ENCODE measurements at places on chromosomes 1 and 21.

DNA sequence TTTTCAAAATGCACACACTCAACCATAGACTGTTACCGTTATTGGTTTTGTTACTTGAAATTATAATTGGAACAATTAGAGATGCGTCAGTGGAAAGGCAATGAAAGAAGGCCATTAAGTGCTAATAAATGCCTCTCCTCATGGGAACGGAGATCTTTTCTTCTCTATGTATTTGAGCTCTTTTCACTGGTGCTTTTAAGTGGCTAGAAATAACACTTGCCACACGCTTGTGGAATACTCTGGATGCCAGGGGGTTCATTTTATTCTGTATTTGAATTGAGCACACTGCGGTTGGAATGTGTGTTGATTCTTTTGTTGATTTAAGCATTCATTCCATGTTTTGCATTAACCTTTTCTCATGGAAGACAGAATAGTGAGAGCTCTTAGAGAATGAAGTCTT is 68.4 kb downstream of the DNM3 start:
- no peak for DNase-seq

DNA sequence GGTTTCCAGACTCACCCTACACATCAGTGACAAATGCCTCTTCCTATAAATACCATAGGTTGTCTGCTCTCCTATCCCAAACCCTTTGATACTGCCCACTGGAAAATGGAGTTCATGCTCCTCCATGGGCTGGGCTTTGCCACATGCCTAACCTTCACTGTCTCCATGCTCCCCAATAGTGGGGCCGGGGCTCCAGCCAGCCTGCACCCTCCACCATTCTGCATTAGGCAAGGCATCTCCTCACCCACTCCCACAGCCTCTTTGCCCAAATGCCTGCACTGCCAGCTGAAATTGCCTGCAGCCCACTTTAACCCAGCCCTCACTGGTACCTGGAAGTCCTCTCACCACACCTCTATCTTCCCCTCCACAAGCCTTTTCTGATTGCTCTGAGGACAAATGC is 18.2 kb upstream of the MPZL1 start:
- no peak for DNase-seq

- no peak for DNase-seq
Observed at GRCh38 chr1:11800756-11801433, 4.9 kb downstream of the MTHFR start.

- DNase-seq, result no peak
Observed at GRCh38 chr1:42152907-42153600, at the start of gene GUCA2B. Gene GUCA2B (plus strand): TSS chr1:42153410. CDS start chr1:42153451, 41 bp downstream.

- no peak for DNase-seq
Observed at GRCh38 chr1:18018366-18018765, 89.2 kb upstream of the IGSF21 start.

DNA sequence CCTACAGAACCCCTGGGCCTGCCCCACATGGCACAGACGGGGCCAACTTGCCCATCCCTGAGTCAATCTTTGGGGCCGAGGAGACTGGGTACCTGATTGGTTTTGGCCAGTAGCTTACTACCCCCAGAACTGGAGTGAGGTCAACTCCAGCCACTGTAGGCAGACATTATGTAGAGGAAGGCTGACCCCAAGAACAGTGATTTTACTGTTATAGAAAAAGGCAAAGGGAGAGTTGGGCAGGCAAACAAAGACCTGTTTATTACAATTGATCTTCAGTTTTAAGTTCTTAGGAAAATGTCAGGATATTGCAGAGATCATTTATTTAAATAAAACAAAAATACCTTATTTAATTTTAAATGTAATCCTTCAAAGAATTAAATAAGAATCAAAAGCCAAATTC is 653.8 kb downstream of the NPHP4 start:
- DNase-seq, result no peak

- DNase-seq, result peak; percentile 16
Observed at GRCh38 chr1:234699795-234700665, 90.1 kb upstream of the IRF2BP2 start.

- no peak for DNase-seq
Observed at GRCh38 chr1:9238550-9238949, 4.0 kb downstream of the H6PD start.

GRCh38 chr1:94160811-94161210 is 39.9 kb upstream of the ABCA4 start:
- no peak for DNase-seq

DNA sequence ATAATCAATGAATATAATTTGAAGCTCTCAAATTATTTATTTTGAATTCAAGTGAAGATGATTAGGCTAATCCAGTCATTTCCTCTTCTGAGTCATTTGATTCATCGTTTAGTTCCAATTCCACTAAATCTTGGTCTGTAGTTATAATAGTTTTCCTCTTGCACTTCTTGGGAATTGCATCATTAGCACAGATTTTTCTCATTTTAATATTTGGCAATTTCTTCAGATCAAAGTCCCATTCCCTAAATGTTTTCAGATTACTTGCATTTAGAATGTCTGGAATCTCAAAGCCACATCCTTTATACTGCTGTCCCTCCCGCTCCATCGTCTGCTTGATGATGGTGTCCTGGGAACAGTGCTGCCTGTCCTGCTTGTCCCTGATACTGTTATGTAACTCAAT is 43.5 kb downstream of the MAST2 start:
- DNase-seq, result no peak

GRCh38 chr1:231016966-231017365 is 23.1 kb downstream of the FAM89A start:
- DNase-seq, result no peak

DNA sequence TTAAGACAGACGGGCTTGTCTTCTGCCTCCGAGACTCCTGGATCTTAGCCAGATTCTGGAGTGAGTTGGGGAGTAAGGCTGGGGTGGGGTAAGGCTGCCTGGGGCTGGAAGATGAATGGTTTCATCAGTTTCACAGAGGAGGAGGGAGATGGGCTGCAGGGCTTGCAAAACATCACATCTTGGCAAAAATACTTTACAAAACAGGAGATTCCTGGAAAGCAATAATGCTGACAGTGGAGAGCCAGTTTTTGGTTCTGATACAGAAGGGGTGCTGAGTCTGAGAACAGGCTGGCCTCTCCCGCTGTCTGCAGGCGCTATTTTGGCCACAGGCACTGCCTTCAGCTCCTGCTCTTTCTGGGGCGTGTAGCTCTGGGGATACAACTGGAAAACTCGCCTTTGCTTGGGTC is 83.4 kb upstream of the KCNE2 start:
- no peak for DNase-seq

DNA sequence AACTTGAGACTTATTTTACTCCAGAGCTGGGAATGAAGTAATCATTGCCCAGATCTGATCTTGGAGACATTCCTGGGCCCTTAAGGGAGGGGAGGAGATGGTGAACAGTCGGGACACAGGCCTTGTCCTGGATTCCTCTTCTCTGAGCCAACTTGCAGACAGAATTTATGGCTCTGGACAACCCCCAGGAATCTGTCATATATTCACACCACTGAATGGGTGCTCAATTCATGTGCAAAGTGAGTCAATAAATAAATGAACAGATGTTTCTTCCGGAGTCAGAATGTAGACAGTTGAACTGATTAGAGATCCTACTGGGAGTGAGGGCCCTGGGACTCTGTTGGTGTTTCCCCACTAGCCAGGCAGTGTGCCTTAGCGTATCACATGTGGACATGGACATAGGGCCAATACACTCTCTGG is 2.6 kb downstream of the TUFT1 start:
- no peak for DNase-seq

- no peak for DNase-seq
Observed at GRCh38 chr1:232510367-232511110, 119.4 kb downstream of the SIPA1L2 start.

GRCh38 chr1:173113015-173113741 is 62.4 kb upstream of the TNFSF18 start:
- no peak for DNase-seq

- no peak for DNase-seq
Observed at GRCh38 chr1:157766792-157767191, 10.1 kb downstream of the FCRL2 start.

DNA sequence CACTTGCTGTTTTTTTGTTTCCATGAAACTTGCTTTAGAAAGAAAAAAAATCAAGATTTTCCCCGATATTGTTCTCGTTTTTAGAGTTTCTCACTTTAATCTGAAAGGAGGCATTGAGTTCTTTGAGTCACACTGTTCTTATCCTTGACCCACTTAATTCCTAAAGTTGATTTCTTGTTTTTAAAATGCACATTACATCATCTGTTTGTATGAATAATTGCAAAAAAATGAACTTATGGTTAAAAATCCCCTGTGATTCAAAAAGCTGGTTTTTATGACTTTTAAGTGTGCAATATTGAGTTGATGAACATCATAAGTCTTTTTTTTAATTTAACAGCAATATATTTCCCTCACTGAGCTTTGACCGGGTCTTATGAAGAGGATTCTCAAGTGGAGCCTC is 131.6 kb downstream of the SNX7 start:
- DNase-seq, result no peak

GRCh38 chr1:180251526-180252305 is 21.7 kb downstream of the LHX4 start:
- no peak for DNase-seq

GRCh38 chr21:27793901-27794300 is 827.0 kb upstream of the ADAMTS5 start:
- DNase-seq, result no peak

DNA sequence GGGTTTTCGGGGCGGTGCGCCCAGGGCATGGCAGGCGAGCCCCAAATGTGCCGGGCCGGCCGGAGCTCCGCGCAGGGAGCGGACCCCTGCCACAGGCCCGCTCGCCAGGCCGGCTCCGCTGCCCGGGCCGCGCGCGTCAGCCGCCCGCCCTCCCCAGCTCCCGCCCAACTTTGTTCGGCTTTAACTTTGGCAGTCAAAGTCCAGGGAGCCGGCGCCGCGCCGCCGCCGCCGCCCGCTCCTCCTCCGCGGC is 488 bp downstream of the SLC35D1 start:
- DNase-seq, result peak; percentile 49

DNA sequence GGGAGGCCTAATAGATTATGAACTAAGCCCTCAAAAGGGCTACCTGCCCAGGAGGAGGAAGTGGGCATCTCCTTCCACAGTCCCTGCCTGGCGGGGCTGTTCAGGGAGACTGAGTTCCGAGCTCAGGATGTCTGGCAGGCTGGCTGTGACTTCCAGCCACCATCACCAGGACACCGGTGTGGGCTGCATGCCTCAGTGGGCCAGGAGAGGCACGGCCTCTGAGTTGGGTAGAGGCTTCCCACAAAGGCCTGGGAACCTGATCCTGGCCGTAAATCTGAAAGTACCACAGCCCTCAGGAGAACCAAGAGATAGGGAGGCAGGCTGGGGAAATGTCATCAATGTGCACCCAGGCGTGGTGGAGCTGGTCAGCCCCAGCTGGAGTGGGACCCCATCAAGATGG is 29.1 kb downstream of the NTPCR start:
- no peak for DNase-seq

DNA sequence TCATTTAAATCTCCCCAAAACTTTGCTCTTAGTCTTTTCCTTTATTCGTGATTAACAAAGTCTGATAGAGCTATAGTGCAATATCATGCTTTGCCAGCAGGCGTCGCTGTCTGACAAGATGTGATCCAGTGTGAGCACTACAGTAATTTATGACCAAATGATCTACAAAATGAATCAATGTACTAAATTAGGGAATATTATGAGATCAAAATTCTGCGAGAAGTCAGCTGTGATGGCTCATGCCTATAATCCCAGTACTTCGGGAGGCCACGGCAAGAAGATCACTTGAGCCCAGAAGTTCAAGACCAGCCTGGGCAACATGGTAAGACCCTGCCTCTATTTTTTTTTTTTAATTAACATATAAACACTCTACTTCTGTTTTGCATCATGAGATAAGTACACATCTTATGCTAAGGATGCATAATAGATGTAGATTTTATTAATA is 3.6 kb upstream of the SPSB1 start:
- peak; percentile 86 for DNase-seq

DNA sequence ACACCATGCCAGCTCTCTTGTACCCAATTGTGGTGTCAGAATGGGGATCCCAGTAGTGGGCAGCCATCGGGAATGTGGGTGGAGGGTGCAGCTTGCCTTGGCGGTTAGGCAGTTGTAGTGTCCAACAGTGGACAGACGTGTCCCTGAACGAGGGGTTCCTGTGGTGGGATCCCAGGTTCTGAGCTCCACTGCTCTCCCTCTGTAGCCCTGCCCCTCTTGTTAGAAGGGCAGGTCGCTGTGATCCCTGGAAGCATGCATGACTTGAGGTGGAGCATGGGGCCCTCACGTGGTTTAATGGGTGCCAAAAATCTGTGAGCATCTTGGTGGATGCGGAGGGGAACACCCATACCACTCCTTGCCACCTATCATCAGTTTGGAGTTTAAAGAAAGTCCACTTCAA is 4.3 kb downstream of the GALNT2 start:
- DNase-seq, result no peak

GRCh38 chr1:239914751-239915231 is 176.9 kb upstream of the FMN2 start:
- DNase-seq, result peak; percentile 90

DNA sequence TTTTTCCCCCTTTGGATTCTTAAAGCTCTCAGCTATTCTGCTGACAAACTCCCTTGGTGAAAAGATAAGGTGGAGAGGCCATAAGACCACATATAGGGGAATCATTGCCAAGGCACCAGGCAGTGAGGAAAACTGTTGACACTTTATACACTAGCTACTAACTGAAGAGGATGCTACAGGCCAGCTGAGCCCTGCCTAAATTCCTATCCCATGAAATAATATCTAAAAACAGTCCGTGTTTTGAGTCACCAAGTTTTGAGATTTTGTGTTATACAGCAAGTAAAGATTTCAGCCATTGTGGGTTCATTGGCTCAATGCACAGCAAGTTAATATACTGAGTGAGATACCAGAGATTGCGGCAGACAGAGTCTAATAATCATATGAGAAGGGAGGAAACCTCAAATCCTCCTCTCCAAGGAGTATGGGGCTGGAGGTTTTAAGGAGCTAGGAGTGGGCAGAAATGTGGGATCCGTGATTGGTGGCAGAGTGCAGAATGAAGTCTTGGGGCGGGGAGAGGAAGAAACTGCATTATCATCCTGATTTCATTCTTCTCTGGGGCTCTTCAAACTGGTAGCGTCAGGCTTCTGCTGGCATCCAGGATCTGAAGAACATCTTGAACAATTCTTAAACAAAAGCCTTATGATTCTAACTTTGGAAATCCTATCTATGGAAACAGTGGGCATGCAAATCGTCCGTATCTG is 9.2 kb downstream of the CLDN8 start:
- DNase-seq, result no peak

DNA sequence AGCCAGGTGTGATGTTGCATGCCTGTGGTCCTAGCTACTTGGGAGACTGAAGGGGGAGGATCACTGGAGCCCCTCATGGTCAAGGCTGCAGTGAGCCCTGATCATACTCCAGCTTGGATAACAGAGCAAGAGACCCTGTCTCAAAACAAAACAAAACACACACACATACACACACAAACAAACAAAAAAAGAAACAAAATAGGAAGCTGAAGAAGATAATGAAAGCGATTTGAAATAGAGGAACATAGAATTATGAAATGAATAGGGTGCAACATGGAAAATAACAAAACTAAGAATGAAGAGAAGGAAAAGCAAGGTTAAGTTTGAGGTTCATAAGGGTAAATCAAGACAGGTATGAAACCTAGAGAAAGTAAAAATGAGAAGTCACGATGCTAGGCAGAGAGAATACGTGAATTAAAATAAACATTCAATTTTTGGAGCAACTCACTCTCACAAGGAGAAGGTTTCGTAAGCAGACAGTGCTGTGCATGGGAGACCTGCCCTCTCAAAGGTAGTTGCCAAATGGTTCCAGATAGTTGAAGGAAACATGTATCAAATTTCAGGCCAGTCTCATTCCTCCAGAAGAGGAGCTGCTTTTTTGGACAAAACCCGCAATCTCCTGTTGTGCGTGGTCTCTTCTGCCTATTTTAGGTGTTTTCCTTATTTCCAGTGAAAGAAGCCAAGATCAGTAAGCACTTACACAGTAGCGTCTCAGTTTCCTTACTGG is 3.3 kb downstream of the CD46 start:
- no peak for DNase-seq

All from RPMI8226 (cell line).